HT-29 (cell line): ENCODE measurements at places on chromosomes 4 and X. TPM values are rescaled to one million over a fixed set of nuclear protein-coding genes. Genes with fewer than 3 reads are reported as not detected.
A peak's percentile ranks its signal among the peaks of the same experiment; 100 is the strongest.

DNA sequence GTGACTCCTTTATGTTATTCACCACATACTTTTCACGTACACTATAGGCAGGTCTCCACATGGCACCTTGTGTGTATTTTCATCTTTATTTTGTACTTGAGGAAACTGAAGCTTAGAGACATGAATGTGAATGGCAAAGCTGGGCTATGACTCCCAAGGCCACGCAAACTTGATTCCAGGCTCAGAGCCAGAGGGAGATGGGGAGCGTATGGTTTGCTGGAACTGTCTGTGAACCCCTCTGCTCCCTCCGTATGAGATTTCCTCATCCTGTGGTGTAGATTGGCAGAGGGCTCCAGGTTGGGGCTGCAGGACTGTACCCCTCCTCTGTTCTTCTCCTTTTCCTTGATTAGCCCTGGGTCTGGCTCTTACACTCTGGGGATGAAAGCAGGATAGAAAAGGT lies 16.1 kb upstream of the STARD8 start:
- DNase-seq = no peak

DNA sequence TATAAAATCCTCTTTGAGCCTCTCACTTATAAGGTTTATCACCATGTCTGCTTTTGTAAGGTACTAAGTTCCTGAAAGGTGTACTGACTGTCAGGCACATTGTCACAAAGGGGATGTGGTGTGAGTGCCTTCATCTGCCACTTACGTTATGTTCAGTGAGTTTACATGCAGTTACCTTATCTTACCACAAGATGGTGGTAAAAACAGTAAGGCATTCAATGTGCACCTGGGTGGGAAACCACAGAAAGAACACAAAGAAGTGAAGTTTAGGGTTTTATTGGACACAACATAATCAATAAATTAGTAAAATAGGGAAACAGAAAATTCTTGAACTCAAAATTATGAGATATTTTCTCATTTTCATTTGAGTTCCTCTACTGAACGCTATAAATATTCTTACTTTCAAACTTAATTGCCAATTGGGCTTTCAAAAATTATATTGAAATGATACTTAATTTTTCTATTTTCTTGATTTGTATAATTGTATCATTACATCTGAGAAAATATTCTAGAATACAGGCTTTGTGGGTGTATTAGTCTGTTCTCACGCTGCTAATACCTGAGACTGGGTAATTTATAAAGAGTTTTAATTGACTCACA lies 650.8 kb downstream of the PCDH7 start:
- DNase-seq = peak; percentile 74

DNA sequence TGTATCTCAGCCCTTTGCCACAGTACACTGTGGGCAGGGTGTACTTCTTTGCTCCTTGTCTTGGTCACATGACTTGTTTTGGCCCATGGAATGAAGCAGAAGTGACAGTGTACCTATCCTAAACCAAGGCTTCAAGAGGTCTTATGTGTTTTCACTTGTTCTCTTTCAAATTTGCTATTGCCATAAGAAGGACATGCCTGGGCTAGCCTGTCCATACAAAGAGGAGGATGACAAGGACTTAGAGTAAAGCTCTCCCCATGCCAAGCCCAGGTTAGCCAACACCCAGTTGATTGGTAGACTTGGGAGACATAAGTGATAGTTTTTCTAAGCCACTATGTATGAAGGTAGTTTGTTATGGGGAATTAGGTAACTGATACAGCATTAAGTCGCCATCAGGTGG lies 141.1 kb upstream of the MID1 start:
- no peak for DNase-seq

- DNase-seq = no peak
Measured at GRCh38 chr4:133588306-133588705, 439.2 kb downstream of the PCDH10 start.

DNA sequence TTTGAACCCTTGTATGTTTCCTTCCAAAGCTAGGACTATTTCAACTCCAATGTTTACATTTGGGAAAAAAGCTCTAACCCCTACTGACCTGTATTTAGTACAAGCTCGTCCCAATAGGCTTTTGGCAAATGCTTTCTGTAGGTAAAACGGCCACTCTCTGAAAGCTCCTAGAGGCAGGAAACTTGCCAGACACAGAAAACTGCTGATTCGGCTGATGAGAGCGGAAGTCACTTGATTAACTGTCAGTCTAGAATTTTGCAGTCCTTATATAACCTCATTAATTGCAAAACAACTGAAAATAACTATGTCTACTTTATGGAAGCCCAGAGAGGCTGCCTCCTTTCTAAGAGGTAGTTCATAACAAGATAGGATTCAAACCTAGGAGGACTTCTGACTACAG lies 108.1 kb downstream of the TSPAN7 start:
- no peak for DNase-seq

- DNase-seq = no peak
Measured at GRCh38 chr4:76559236-76560071, 124.4 kb downstream of the SHROOM3 start.

DNA sequence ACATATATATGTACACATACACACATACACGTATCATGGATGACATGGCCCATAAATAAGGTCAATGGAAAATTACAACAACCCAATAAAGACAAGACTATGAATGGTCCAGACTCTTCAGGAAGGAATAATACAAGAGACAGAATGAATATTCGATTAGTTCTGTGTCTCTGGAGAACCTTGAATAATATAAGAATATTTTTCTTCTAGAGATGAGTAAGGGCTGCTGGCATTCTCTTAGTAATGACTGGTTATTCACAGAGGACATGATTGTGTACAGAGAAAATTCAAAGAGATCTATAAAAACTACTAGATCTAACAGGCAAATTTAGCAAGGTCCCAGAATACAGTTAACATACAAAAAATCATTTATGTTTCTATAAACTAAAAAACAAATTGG lies 23.3 kb downstream of the SPIN4 start:
- no peak for DNase-seq

DNA sequence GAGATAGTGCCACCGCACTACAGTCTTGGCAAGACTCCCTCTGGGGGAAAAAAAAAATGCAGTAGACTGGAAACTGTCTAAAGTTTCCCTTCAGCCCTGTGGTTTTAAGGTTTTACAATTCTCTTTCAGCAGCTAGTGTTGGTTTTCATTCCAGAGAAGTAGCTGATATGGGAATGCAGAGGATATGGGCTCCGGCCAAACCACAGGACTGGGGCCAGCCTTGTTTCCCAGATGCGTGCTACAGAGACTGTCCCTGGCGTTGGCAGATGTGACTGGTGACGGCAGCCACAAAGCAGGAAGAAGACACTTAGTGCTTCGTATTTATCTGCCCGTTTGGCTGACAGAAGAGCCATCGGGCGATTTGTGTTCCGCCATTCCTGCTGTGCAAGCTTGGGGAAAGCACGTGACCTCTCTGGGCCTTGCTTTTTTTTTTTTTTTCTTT lies 43.2 kb downstream of the ZBTB49 start:
- no peak for DNase-seq

GRCh38 chr4:153023692-153024394 lies 87.7 kb downstream of the FHDC1 start:
- no peak for DNase-seq

DNA sequence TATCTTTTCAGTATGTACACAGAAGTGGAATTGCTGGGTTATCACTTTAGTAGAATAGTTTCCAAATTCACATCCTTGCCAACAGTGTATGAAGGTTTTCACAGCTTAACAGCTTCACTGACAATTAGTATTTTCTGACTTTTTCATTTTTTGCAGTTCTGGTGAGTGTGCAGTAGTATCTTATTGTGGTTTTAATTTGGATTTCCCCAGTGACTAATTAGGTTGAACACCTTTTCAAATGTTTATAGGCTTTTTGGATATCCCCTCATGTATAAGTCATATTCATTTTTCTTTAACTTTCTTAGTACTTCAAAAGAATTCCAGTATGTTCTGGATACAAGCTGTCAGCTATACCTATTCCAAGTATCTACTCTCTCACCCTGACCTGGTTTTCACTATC lies 37.1 kb downstream of the BRCC3 start:
- DNase-seq = no peak

DNA sequence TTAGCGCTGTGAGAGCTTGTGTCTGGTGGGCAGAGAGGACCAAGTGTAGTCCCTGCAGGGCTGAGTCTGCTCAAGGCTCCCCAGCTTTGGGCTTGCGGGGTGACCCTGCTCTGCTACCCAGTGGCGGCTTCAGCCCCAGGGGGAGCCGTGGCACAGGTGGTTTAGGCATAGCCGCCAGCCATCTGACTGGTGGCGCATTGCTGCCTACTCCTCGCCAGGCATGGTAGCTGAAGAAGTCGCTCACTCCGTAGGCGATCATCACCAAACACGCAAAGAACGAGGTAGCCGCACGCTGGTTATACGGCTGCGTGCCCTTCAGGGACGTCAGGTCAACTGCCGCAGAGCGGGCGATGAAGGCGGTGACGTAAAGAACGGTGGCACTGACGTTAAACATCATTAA lies 180.7 kb upstream of the DIPK2B start:
- no peak for DNase-seq

- DNase-seq = peak; percentile 17
Measured at GRCh38 chrX:7574325-7574724, 268.6 kb upstream of the VCX start.

DNA sequence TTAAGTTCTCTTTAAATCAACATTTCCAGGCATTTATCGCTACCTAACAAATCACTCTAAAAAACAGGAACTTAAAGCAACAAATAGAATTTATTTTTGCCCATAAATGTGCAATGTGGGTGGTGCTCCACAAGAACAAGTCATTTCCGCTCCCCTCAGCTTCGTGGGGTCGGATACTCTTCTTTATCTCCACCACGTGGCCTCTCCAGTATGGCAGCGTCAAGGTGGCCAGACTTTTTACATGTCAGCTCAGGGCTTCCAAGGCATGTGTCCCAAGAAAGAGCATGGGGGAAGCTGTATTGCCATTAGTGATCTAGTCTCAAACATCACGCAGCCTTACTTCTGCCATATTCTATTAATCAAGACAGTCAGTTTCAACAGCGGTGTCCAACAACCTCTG lies 249.2 kb upstream of the NOCT start:
- no peak for DNase-seq

DNA sequence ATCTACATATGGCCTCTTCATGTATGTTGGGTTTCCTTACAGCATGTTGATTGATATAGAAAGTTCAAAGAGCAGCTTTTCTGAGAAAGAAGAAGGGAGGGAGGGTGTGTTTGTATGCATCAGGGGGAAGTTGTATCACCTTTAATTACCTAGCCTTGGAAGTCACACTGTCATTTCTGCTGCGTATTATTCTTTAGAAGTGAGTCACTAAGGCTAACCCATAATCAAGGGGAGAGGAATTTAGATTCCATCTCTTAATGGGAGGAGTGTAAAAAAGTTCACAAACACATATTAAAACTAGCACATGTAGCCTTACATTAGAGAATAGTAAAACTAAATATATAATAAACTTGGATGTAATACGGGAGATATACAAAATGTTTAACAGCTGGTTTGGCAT lies 86.5 kb upstream of the CBLL2 start:
- no peak for DNase-seq

DNA sequence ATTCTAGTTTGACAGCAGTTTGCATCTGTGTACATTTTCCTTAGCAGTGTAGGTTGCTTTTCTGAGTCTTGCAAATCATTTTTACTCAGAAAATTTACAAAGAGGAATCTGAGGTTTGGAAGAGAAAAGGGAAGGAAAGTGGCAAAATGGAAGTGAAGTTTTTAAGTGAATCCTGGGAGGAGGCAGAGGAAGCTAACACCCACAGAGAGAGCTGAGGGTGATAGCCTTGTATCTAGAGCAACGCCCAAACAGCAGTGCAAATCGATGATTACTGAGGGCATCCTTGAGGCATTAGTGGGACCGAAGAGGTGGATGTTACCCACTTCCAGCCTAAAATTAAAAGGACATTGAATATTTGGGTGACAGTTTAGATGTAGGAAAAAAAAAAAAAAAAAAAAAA lies 31.8 kb downstream of the KLF3 start:
- no peak for DNase-seq

- peak; percentile 41 for DNase-seq
Measured at GRCh38 chr4:71334465-71334882, 4.3 kb upstream of the SLC4A4 start.

- DNase-seq = no peak
Measured at GRCh38 chrX:50536955-50537354, 66.3 kb upstream of the DGKK start.

GRCh38 chr4:174681723-174682300 lies 147.2 kb downstream of the GLRA3 start:
- no peak for DNase-seq

DNA sequence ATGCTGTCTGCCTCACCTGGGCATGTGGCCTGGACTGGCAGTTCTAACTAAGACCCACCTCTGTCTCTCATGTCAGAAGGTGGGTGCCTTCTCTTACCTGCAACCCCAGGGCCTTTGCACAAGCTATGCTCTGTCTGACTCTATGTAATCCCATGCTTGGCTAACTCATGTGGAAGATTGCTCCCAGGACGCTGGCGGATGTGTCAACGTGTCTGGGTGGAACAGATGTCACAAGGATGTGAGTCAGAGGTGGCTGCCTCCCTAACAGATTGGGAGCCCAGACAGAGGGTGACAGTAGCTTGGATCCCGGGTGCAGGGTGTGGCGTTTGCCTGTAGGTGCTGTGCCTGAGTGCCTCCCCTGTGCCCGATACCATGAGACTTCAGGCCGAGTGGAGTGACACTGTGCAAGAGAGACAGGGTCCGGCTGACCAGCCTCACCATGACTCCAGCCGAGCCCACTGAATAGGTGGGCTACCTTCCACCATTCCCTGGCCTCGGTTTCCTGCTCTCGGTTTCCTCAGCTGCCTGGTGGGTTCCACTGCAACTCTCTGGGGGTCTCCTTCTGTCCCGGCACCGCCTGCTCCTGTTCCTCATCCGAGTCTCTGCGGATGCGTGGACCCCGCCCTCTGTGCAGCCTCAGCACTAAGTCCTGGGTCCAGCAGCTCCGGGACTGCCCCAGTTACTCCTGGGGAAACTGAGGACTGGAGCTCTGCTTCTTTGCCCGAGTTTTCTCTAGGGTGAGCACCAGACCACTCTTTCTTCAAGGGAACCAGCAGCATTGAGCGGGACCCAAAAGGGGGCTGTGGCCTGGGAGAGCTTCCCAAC lies 11.0 kb downstream of the SH3BP2 start:
- DNase-seq = peak; percentile 35

- no peak for DNase-seq
Measured at GRCh38 chrX:124736553-124737270, 390.3 kb downstream of the SH2D1A start.

- no peak for DNase-seq
Measured at GRCh38 chrX:7759830-7760229, 83.1 kb upstream of the VCX start.

GRCh38 chr4:183852910-183853547 lies 52.1 kb upstream of the STOX2 start:
- no peak for DNase-seq

Gene CLCN4
- total RNA-seq = 0.26 and 0.31 TPM in 2 replicates

Gene PLK4
- 42.6 and 45.5 TPM in 2 replicates for total RNA-seq

Gene TECRL
- total RNA-seq = not detected in 2 replicates

Gene KLB
- total RNA-seq = 0.23 and 0.26 TPM in 2 replicates

Gene XAGE1A
- total RNA-seq = not detected in 2 replicates

Gene P2RY4
- total RNA-seq = not detected in 2 replicates

Gene H2BW2
- total RNA-seq = not detected in 2 replicates

Gene CT45A2
- not detected in 2 replicates for total RNA-seq

Gene PFKFB1
- not detected in 2 replicates for total RNA-seq

Gene CXCL13
- total RNA-seq = not detected in 2 replicates

Gene GAGE2A
- total RNA-seq = not detected in 2 replicates

Gene FMR1NB
- not detected in 2 replicates for total RNA-seq

Gene PARM1
- 1.0 and 1.1 TPM in 2 replicates for total RNA-seq

Gene C4orf50
- not detected in 2 replicates for total RNA-seq

Gene FOXP3
- total RNA-seq = not detected in 2 replicates

Gene ALPK1
- total RNA-seq = 3.2 and 4.9 TPM in 2 replicates
